ENCODE measurements at places on chromosomes 11 and 22. TPM values are rescaled to one million over a fixed set of nuclear protein-coding genes. Genes with fewer than 3 reads are reported as not detected.

Gene CLTCL1
- 2.8 TPM for total RNA-seq

DNA sequence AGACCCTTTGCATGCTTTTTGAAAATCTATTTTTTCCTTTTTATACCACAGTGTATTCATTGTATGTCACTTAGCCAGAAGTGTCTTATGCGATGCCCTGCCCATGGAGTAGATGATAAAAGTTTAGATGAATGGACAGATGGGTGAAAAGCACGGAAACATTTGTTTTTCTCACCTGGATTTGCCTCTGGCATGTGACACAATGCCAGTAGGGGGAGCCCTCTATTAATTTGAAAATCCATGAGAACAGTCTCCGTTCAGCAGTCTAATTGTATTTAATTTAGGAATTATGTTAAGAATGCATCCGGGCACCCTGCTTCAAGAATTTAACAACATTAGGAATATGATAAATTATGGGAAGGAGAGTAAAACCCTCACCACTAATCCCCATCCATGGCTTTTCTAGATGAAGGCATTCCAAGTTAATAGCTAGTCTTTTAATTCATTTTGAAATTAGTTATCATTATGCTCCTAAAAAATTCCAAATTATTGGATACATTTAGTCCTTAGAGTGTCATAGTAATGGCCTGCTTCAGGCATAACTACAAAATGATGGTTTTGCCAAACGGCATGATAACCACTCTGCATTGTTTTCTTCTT is 55.3 kb upstream of the ALKBH3 start:
- no peak for DNase-seq

GRCh38 chr22:38202437-38203089 is 769 bp downstream of the MAFF start:
- DNase-seq = peak; percentile 90

Gene C11orf97
- not detected for total RNA-seq

Gene RAG2
- not detected for total RNA-seq

Gene DDIAS
- 1.3 TPM for total RNA-seq

DNA sequence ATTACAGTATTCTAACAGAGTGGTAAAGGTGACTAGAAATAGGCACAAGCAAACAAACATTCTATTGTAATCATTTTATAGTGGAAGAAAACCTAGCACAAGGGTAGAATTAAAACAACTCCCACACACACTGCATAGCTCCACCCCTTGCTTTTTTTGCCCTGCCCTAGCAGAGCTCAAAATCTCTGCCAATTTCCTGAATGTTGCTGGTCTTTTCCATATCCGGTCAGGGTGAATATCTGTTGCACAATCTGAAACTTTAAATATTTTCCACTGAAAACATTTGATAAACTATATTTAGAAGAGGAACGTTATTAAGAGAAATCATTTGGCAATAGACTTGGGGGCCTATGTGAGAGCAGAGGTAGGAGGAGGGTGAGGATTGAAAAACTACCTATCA is 2.7 kb downstream of the SPA17 start:
- DNase-seq = no peak

Gene CLDN5
- 65.0 TPM for total RNA-seq

DNA sequence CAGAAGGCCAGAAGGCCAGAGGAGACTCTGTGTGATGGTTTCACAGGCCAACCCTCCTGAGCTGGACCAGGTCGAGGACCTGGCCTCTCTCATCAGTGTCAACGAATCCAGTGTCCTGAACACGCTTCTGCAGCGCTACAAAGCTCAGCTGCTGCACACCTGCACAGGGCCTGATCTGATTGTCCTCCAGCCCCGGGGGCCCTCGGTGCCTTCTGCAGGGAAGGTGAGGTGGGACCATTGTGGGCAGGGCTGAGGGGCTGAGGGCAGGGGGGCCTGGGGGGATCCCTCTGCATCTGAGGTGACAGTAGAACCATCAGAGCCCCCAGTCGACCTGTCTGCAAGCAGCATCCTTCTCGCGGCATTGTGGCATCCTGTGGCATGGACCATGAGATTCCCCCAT is 30.3 kb downstream of the MYO18B start:
- no peak for DNase-seq

DNA sequence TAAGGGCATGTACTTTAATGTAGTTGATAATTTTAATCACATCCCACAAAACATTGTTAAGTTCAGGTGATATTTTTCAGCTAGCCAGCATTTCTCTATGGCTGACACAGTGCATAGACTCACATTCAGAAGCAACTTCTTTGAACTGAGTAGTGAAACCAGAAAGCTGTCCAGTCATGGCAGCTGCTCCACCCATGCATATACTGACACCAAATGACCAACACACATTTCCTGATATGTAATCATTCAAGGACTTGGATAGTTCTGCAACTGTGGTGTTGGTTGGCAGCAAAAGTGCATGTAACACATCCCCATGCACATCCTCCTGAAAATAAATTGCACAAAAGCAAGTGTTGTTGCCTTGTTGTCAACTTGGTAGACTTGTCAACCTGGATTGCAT is 39.7 kb downstream of the CALCA start:
- DNase-seq = no peak

DNA sequence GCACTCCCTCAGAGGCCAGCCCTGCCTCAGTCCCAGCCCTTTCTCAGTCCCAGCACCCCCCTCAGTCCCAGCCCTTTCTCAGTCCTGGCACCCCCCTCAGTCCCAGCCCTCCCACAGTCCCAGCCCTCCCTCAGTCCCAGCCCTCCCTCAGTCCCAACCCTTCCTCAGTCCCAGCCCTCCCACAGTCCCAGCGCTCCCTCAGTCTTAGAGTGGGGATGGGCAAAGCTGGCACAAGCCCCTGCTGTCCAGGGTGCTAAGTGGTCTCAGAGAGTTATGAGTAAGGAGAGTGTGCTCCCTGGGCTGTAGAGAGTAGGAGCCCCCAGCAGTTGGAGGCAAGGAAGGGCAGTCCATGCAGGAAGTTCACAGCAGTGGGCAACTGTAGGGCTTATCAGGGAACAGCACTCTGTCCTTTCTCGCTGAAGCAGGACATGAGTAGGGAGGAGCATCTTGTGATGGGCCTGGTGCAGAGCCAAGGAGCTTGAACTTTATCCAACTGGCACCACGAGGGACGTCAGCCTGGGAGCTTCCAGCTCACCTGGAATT is 51.4 kb upstream of the CRYBB3 start:
- DNase-seq = peak; percentile 85

GRCh38 chr11:17827006-17827405 is 92.4 kb downstream of the KCNC1 start:
- DNase-seq = no peak

GRCh38 chr22:37185646-37186227 is 2.3 kb downstream of the C1QTNF6 start:
- DNase-seq = no peak

DNA sequence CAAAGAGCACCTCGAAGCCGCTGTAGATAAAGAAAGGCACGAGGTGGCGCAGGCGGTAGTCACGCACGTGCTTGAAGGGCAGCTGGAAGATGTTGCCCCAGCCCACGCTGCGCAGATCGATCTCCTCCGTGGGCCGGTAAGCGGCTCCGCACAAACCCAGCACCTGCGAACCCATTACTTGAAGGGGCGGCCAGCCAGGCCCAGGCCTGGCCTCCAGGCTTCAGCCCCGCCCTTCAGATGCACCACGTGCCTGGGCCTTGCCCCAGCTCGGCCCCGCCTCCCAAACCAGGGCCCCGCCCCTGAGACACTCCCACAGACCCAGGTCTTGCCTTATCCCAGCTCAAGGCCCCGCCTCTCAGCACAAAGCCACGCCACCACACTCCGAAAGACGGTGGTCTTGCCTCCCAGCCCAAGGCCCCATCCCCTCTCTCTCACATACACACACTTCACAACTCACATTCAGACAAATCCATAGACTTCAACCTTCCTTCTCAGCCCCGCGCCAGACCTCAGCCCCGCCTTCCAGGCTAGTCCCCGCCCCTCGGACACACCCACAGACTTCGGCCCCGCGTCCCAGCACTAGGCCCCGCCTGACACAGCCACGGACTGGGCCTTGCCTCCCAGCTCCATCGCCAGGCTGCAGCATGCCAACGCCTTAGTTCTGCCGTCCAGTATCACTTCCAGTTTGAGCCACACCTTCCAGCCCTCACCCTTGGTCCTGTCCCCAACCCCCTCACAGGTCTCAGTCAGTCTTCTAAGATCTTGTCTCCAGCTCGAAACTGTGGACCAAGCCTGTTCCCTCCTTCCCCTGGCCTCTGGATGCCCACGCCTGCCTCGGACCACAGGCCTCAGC is 7.0 kb downstream of the UNC93B1 start:
- DNase-seq = no peak

Gene PDGFB
- 5.3 TPM for total RNA-seq

DNA sequence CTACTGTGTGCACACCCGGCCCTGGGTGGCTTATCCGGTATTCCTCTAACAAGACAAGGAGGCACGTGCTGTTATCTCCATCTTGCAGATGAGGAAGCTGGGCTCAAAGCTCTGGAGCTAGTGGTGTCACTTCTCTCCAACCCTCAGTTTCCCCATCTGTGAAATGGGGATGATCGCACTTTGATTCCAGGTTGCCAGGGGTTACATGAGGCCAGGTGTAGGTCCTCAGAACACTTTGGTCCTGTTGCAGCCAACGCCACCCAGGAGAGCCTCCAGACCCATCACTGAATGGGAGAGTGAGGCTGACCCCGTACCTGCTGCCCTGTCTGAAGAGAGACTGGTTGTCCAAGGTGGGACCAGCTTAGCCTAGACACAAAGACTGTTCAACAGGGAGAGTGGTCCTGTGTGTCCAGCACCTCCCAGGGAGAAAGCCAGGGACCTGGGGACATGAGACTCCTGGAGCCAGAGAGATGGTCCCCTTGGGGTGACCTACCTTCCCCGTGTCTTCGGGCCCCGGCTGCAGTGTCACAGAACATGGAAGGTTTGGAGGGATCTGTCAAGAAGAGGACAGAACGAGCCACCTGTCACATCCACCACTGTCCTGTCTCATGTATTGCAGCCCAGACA is 41.0 kb downstream of the TPBGL start:
- DNase-seq = no peak

GRCh38 chr11:22459048-22459447 is 120.9 kb downstream of the SLC17A6 start:
- no peak for DNase-seq

- DNase-seq = peak; percentile 0
Measured at GRCh38 chr11:117579161-117579560, 217.9 kb downstream of the DSCAML1 start.

Gene DBX1
- not detected for total RNA-seq

DNA sequence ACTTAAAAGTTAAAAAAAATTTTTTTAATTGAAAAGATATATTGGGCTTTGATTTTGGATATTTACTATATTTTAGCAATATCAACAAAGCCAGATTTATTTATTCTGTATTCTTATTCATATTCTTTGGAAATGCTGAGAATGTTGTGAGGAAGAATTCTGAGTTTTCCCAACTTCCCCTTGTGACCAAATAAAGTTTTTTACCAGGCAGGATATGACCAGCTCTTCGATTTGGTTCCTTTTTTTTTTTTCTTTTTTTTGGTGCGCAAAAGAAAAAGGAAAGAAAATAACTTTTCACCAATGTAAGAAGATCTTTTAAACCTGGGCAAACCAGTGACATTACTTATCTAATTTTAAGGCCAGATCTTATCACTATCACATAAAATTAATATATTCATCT is 12.9 kb downstream of the TCP11L1 start:
- no peak for DNase-seq

Gene CYTH4
- 25.1 TPM for total RNA-seq

- no peak for DNase-seq
Measured at GRCh38 chr22:22823131-22823810, 64.3 kb upstream of the IGLL5 start.

Gene C11orf16
- total RNA-seq = not detected

Gene ANGPTL5
- total RNA-seq = 5.6 TPM

- DNase-seq = no peak
Measured at GRCh38 chr22:44823806-44824205, 71.4 kb downstream of the ARHGAP8 start.

Gene SBF2
- total RNA-seq = 74.8 TPM

- no peak for DNase-seq
Measured at GRCh38 chr11:89347071-89347470, 144.1 kb downstream of the NOX4 start.

DNA sequence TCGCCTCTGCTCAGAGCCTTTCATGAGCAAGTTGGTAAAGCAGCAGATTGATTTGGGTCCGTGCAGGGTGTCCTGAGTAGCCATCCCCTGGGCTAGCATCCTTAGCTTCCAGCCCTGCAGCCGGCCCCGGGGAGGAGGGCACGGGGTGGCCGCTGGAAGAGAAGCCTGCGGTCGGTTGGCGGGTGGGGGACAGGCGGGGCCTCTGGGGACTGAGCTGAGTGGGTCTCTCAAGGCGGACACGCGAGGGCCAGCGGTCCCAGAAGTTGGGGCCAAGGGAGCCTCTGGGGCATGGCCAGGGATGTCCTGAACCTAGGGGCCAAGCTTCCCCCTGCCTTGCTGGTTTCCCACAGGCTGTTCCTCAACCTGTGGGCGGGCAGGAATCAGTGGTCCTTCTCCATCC is 143.0 kb downstream of the TBC1D22A start:
- no peak for DNase-seq

Gene BSX
- not detected for total RNA-seq

- DNase-seq = no peak
Measured at GRCh38 chr11:26573896-26574295, 1.8 kb upstream of the MUC15 start.

- DNase-seq = no peak
Measured at GRCh38 chr11:79940165-79940564, 499.3 kb upstream of the TENM4 start.

DNA sequence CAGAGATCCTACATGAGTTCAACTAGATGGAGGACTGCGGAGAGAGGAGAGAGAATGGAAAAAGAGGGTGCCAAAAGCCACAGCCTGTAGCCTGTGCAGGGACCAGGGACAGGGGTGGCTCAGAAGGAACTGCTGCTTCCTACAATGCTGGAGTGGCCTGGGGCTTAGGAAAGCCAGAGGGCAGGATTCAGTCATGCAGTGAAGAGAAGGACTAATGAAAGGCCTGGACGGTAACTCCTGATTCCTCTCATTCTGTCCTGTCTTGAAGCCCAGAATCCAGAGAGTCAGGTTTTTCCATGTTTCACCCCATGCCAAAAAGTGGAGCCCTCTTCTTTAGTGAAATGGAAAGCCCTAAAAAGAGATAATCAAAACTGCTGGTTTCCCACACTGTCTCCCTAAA is 48.4 kb upstream of the INCENP start:
- DNase-seq = no peak

- DNase-seq = no peak
Measured at GRCh38 chr11:10934293-10934860, 76.5 kb upstream of the ZBED5 start.

- DNase-seq = no peak
Measured at GRCh38 chr11:119421351-119421750, 1.6 kb downstream of the THY1 start.

GRCh38 chr11:85742348-85742747 is 56.4 kb upstream of the CCDC89 start:
- no peak for DNase-seq

- DNase-seq = no peak
Measured at GRCh38 chr22:46951350-46951749, 188.9 kb downstream of the TBC1D22A start.

Measured in breast epithelium (tissue), 4 donors.